ENCODE measurements at places on chromosomes 3 and 15. TPM values are rescaled to one million over a fixed set of nuclear protein-coding genes. Genes with fewer than 3 reads are reported as not detected.
A peak's percentile ranks its signal among the peaks of the same experiment; 100 is the strongest.

DNA sequence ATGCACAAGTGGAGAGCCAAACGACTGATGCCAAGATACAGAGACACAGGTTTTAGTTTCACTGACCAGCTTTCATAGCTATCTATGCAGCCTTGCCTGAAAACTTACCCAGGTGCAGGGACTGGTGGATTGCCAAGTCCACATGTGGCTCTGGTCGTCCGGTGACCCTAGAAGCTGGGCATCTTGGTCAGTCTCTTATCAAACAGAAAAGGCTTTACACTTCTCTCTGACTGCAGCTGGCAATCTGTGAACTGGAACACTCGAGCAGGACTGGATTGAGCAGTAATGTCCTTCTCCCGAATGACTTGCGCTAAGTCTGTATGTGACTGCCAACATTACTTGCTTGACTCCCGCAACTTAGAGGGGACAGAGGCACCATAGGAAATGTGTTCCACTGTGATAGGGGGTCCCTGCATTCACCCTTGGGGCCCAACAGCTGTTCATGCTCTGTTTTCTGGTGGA, 63.0 kb upstream of the SIAH2 start:
- no peaks in the 10 kb centered on the region for H3K36me3 ChIP-seq
- no peaks in the 10 kb centered on the region for H3K4me1 ChIP-seq
- H3K27me3 ChIP-seq: peaks cover 21% of the 10 kb centered on the region
- no peak overlapping the region for H3K27ac ChIP-seq
- no peak for DNase-seq

DNA sequence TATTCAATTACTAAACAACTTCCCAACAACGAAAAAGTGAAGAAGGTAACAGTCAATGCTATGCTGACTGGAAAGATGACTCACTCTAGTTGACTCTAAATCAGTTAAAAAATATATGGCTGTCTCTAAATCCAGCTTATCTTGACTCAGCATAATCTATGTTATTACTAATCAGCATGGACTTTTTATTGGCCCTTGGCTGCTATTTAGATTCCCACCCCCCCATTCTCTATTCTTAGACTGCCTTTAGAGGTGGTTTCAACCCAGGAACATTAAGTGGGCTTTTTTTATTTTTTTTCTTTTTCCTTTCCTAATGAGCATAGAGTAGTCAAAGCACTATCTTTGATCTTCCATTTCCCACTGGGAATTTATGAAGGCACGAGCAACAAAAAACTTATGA, 1.9 kb downstream of the PCOLCE2 start:
- H3K4me1 ChIP-seq: peaks cover 33% of the 10 kb centered on the region
- H3K36me3 ChIP-seq: no peaks in the 10 kb centered on the region
- H3K27me3 ChIP-seq: peaks cover 22% of the 10 kb centered on the region
- H3K27ac ChIP-seq: no peak overlapping the region
- DNase-seq: no peak

- no peak for DNase-seq
- no peaks in the 10 kb centered on the region for H3K4me1 ChIP-seq
- no peaks in the 10 kb centered on the region for H3K27me3 ChIP-seq
- no peaks in the 10 kb centered on the region for H3K36me3 ChIP-seq
These were observed 26.5 kb upstream of the MINDY4B start for GRCh38 chr3:150931745-150932144.

DNA sequence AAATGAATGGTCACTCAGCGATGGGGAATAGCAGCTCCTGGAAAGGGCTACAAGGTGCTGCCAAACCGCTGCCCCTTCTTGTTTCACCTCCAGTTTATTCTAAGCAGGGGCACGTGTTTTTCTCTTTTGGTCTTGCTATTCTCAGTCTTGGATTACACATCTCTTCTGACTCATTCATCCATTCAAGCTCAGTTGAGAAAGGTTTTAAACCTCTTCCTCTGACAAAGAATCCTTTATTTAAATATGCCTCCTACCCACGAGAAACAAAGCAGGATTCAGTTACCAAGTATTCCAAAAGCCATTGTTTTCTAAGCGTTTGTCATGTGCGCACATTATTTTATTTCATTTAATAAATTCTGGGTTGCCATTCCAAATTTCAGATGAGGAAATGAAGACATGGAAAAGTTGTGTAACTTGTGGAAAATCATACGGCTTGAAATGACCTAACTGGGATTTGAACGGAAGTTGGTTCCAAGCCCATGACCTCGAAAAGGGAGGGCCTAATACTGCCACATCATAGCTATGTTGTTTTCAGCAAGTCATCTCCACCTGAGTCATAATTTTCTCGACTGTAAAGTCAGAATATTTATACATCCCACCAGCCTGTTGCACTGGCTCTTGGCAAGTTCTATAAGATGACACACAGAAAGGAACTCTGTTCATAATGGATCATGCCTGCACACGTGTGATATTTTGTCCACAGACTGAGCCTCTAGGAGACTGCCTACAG, 292.0 kb upstream of the SLCO3A1 start:
- no peaks in the 10 kb centered on the region for H3K4me1 ChIP-seq
- peak overlapping the region; percentile 56 for H3K27ac ChIP-seq
- no peaks in the 10 kb centered on the region for H3K27me3 ChIP-seq
- no peak overlapping the region for H3K4me3 ChIP-seq

GRCh38 chr3:20773320-20773984, 587.4 kb upstream of the SGO1 start:
- H3K4me3 ChIP-seq: no peak overlapping the region
- no peaks in the 10 kb centered on the region for H3K4me1 ChIP-seq
- H3K27ac ChIP-seq: no peak overlapping the region
- DNase-seq: no peak
- H3K27me3 ChIP-seq: no peaks in the 10 kb centered on the region

DNA sequence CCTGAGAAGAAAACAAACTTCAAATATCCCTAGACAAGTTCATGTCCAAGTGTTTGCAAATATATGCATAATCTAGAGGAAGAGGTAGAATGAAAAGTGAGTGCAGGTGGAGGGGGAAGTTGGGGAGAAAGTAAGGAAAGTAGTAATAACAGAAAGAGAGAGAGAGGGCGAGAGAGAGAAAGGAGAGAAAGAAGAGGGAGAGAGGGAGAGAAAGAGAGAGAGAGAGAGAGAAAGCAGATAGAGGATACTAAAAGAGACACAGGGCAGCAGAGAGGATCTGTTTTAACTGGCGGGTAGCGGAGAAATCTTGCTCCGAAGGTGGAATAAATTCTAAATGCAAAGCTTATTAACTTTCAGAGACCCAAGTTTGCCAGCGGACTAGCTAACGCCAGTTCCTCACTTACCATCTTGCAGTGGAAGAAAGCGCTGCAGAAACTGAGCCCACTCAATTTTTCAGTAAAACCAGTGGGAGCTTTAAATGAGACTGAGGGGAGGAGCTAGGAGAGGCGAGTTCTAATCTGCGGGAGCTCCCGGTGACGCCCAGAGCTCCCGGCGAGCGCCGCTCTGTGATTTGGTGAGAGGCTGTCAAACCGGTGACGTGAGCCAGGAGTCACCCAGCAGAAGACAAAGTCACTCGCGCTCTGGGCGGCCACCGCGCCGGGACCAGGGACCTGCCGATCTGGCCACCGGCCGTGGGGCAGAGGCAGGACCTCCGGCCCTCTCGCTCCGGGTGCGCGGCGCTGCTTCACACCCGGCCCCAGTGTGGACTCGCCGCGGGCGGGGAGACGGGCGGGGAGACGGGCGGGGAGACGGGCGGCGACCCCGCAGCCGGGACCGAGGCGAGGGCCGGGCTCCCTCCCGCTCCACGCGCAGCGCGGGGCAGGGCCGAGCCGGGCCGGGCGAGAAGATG, at the start of gene GMNC:
Gene GMNC (minus strand): TSS at position 486 of the 910 bp plus-strand sequence. CDS start 79 bp downstream, at position 407.
- H3K36me3 ChIP-seq: no peaks in the 10 kb centered on the region
- H3K27me3 ChIP-seq: no peaks in the 10 kb centered on the region
- peaks cover 25% of the 10 kb centered on the region for H3K4me1 ChIP-seq
- peak within 1 kb of the TSS; percentile 82 for H3K4me3 ChIP-seq
- H3K27ac ChIP-seq: peak within 1 kb of the TSS; percentile 93

DNA sequence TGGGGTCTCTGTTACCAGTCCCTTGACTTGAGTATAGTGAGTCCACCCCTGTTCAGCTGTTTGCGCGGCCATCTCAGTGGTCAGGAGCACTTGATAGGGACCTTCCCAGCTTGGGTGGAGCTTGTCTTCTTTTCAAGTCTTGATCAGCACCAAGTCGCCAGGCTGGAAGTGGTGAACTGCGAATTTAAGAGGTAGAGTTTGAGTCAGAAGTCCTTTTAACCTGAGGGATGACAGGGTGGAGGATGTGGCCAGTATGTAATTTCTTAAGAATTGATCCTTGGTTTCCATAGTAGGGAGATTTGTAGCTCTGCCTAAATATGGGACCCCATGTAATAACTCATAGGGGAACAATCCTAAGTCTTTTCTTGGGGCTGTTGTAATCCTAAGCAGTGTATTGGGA, 86.3 kb upstream of the XCR1 start:
- peak overlapping the region; percentile 55 for H3K27ac ChIP-seq
- no peaks in the 10 kb centered on the region for H3K27me3 ChIP-seq

Gene TMEM207
- not detected for total RNA-seq

GRCh38 chr15:48644467-48644826, 1.1 kb downstream of the FBN1 start:
- DNase-seq: peak; percentile 51
- peak overlapping the region; percentile 92 for H3K27ac ChIP-seq
- peaks cover 29% of the 10 kb centered on the region for H3K27me3 ChIP-seq
- peaks cover 66% of the 10 kb centered on the region for H3K4me1 ChIP-seq

DNA sequence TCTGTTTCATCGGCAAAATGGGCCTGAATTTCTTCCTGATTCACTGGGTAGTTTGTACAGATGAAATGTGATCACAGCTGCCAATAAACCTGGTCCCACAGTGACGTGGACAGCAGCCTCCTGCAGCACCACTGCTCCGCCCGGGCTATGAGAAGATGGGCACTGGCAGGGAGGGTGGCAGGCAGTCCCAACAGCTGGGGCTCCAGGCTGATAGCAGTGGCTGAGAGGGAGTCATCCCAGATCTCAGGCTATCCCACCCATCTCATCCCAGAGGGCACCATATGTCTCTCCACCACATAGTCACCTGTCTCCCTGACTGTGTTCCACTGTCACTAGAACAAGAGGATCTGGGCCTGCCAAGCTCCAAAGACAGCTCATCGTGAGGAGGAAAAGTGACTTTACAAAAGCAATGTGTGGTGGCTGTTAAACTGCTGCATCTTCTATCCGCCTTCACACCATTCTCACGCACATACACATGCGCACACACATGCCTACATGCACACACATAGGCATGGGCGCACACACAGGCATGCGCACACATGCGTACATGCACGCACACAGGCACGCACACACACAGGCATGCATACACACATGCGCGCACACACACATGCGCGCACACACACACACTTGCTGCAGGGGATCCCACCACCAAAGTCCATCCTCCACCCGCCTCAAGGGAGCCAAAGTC, 46.2 kb downstream of the RGMA start:
- H3K4me1 ChIP-seq: peaks cover 4% of the 10 kb centered on the region
- no peak overlapping the region for H3K27ac ChIP-seq
- no peak for DNase-seq
- no peak overlapping the region for H3K4me3 ChIP-seq

GRCh38 chr3:177466074-177466473, 268.8 kb upstream of the TBL1XR1 start:
- H3K27ac ChIP-seq: no peak overlapping the region
- no peak for DNase-seq
- no peaks in the 10 kb centered on the region for H3K27me3 ChIP-seq
- H3K36me3 ChIP-seq: no peaks in the 10 kb centered on the region
- peaks cover 31% of the 10 kb centered on the region for H3K4me1 ChIP-seq
- H3K4me3 ChIP-seq: no peak overlapping the region

Gene GOLGA6B
- total RNA-seq: not detected

DNA sequence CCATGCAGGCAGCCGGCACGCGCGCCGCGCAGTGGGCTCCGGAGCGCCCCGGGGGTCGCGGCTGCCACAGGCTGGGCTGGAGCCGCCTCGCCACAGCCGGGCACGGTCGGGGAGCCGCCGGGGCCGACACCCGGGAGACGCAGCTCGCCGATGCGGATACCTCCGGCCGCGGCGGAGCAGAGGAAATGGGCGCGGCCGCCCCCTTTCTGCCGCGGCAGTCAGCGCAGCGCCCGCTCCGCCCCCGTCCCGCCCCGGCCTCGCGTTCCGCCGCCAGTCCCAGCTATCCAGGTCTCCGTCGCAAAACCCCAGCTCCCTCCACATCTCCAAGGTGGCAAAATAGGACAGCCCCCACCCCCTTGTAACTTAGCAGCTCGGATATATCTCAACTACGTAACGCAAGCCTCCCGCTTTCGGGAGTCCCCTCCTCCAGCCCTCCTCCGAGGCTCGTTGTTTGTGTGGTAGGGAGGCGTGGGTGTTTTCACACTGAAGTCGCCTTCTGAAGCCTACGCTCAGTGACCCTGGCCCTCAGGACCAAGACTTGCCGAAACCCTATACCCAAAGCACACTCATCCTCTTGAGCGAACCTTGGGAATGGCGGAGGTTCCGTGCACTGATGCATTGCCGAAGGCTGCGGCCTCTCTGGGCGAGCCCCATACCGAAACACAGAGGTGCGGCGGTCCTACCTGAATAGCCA, at the start of gene SH3BP5:
Gene SH3BP5 (minus strand): TSS at position 182 of the 694 bp plus-strand sequence. CDS start 178 bp downstream, at position 4.
- DNase-seq: peak; percentile 78
- no peaks in the 10 kb centered on the region for H3K27me3 ChIP-seq
- H3K4me3 ChIP-seq: peak within 1 kb of the TSS; percentile 89
- peaks cover 51% of the 10 kb centered on the region for H3K4me1 ChIP-seq
- H3K27ac ChIP-seq: peak within 1 kb of the TSS; percentile 85

DNA sequence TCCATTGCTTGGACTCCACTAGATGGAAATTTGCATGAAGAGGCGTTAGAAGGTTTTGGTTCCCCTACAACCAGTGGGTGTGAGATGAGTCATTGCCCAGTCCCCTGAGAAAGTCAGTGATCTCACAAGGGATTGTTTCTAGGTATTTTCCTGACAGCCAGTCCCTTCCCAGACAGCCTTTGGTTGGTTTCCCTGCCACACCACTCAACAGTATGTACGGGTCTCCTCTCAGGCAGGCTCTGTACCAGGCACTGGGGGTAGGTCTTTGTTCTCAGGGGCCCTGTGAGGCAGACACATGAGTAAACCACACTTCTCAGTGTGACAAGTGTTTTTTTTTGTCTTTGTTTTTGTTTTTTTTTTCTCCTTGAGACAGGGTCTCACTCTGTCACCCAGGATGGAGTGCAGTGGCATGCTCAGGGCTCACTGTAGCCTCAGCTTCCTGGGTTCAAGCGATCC, 4.0 kb downstream of the LAMP3 start:
- no peak overlapping the region for H3K27ac ChIP-seq
- H3K36me3 ChIP-seq: no peaks in the 10 kb centered on the region
- no peak for DNase-seq
- no peak overlapping the region for H3K4me3 ChIP-seq
- H3K27me3 ChIP-seq: peaks cover 45% of the 10 kb centered on the region
- peaks cover 13% of the 10 kb centered on the region for H3K4me1 ChIP-seq

GRCh38 chr3:19256313-19256712, 108.0 kb downstream of the KCNH8 start:
- no peaks in the 10 kb centered on the region for H3K27me3 ChIP-seq
- no peaks in the 10 kb centered on the region for H3K36me3 ChIP-seq
- no peak overlapping the region for H3K4me3 ChIP-seq
- no peak for DNase-seq
- no peak overlapping the region for H3K27ac ChIP-seq

Gene THPO
- 0.11 TPM for total RNA-seq

GRCh38 chr3:36525115-36525801, 145.0 kb downstream of the STAC start:
- DNase-seq: no peak
- H3K4me1 ChIP-seq: no peaks in the 10 kb centered on the region
- H3K27ac ChIP-seq: no peak overlapping the region

Gene PPCDC
- 5.0 TPM for total RNA-seq

- H3K27me3 ChIP-seq: peaks cover 56% of the 10 kb centered on the region
- peaks cover 9% of the 10 kb centered on the region for H3K36me3 ChIP-seq
- peaks cover 73% of the 10 kb centered on the region for H3K4me1 ChIP-seq
- no peak overlapping the region for H3K27ac ChIP-seq
- no peak for DNase-seq
These were observed 56.2 kb downstream of the SLC6A6 start for GRCh38 chr3:14458434-14459275.

Gene KNL1
- total RNA-seq: 0.96 TPM

- peaks cover under 1% of the 10 kb centered on the region for H3K4me1 ChIP-seq
- no peak overlapping the region for H3K27ac ChIP-seq
- H3K4me3 ChIP-seq: no peak overlapping the region
- no peak for DNase-seq
These were observed 29.9 kb upstream of the TMOD3 start for GRCh38 chr15:51799282-51800252.

All from left ventricle myocardium inferior (tissue), 1 donor.